ENCODE measurements at places on chromosomes 13 and 19.

DNA sequence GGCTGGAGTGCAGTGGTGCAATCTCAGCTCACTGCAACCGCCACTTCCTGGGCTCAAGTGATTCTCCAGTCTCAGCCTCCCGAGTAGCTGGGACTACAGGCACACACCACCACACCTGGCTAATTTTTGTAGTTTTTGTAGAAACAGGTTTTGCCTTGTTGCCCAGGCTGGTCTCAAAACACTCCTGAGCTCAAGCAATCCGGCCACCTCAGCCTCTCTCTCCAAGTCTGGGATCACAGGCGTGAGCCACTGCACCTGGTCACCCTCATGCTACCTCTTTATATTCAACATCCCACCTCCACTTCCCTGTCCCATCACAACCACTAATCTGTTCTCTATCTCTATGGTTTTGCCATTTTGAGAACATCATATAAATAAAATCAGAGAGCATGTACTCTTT, 155.7 kb downstream of the PTPRS start:
- no peak for DNase-seq

GRCh38 chr19:30457484-30457883, 85.3 kb downstream of the ZNF536 start:
- DNase-seq: no peak

DNA sequence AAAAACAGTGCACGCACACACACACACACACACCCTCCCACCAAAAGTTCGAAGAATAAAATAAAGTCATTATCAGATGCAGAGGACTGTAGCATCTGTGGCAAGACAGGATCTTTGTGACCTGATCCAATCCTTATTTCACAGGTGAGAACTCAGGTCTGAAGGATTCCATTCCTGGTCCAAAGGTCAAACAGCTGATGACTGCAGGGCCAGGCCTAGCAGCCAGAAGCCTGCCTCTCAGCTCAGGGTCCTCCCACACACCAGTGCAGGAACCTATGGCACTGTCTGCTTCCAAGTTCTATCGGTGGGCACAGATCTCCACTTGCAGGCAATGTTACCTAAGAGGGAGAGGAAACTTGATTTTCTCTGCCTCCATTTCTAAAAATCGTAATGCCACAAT, 57.5 kb downstream of the SERP2 start:
- DNase-seq: no peak

DNA sequence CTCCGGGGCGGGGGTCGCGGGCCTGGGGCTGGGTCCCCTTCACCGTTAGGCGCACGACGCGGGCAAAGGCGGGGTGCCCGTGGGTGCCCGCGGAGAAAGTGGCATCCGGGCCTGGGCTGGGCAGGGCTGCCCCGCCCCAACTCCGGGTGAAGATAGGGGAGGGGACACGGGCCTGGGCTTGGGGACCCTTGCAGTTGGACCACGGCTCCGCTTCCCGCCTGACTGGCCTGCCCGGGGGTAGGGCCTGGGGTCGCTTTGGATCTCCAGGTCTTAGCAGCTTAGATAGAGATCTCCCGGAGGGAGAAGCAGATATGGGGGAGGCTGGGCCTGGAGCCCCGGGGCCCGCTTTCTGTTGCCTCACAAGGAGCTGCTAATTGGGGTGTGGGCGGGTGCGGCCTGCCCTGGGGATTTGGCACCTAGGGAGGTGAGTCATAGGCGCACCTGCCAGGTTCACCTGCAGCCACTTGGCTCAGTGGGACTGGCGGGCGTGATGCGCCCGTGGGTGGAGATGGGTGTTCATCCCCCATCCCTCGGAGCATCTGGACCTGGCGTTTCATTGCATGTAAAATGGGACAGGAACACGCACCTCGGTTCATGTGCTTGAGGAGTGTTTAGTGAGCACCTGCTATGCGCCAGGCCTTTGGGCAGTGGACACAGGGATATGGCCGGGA, 585 bp downstream of the MAP1S start:
- peak; percentile 4 for DNase-seq

GRCh38 chr13:112699322-112699918, 9.6 kb downstream of the ATP11A start:
- no peak for DNase-seq

GRCh38 chr13:28718196-28718542, 601 bp downstream of the SLC46A3 start:
- DNase-seq: no peak

DNA sequence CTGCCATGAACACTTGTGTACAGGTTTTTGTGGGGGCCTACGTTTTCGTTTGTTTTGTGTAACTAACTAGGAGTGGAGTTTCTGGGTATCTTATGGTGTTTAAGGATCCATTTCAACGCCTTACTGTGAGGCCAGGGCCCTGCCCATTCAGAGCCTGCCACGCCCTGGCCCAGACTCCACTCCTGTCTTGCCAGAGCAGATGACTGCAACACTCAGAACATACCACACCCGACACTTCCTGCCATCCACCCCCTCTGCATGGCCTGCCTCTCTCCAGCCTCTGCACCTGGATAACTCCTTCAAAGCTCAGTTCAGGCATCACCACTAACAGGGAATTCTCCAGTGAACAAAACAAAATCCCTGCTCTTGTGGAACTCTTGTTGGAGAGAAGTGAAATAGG, 43.2 kb downstream of the RGCC start:
- peak; percentile 30 for DNase-seq

DNA sequence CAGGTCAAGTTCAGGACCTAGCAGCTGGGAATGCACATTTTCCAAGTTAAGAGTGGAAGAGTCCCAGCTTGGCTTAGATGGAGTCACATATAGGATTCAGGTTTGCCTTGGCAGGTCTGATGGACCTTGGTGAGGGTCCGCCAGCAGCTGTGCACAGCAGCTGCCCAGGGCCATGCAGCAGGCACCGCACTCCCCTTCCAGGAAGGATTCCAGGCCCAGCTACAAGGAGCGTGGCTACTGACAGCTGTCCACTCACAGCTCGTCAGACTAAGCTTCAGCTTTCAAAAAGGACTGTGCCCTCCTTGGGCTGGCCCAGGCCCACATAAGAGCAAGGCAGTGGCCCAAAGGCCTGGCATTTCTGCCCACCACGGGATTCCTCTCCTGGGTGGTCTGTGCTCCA, 68.4 kb downstream of the ALOX5AP start:
- DNase-seq: no peak

DNA sequence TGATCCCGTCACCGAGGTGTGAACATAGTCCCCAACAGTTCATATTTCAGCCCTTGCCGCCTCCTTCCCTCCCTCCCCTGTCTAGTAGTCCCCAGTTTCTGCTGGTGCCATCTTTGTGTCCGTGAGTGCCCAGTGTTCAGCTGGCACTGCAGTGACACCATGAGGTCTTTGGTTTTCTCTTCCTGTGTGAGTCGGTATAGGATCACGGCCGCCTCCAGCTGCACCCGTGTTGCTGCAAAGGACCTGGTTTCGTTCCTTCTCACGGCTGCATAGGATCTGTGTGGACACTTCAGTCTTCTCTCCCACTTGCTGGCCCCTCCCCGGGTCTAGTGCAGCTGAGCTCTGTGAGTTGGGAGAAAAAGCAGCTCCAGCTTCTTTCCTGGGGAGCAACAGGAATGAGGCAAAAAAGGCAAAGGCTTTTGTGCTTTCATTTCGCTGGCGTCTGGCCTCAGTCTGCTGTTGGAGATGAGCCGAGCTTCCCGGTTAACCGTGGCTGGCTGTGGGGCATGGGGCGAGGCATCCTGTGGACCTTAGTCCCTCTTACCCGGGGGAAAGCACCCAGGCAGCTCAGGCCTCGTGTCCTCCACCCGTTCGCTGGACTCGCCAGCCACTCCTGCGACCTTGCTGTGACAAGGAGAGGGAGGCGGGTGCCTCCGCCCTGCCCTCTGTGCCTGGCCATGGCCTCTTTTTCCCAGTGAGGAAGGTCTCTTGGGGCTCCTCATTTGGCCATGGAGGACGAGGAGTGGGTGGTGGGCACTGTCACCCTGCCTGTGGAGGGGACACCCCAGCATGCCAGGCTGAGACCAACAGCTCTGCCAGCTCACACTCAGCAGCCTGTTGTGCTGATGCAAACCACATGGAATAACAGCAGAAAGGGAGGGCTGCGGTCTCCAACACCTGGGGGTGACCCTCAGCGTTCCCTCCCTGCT, 196.5 kb downstream of the TEX29 start:
- no peak for DNase-seq

DNA sequence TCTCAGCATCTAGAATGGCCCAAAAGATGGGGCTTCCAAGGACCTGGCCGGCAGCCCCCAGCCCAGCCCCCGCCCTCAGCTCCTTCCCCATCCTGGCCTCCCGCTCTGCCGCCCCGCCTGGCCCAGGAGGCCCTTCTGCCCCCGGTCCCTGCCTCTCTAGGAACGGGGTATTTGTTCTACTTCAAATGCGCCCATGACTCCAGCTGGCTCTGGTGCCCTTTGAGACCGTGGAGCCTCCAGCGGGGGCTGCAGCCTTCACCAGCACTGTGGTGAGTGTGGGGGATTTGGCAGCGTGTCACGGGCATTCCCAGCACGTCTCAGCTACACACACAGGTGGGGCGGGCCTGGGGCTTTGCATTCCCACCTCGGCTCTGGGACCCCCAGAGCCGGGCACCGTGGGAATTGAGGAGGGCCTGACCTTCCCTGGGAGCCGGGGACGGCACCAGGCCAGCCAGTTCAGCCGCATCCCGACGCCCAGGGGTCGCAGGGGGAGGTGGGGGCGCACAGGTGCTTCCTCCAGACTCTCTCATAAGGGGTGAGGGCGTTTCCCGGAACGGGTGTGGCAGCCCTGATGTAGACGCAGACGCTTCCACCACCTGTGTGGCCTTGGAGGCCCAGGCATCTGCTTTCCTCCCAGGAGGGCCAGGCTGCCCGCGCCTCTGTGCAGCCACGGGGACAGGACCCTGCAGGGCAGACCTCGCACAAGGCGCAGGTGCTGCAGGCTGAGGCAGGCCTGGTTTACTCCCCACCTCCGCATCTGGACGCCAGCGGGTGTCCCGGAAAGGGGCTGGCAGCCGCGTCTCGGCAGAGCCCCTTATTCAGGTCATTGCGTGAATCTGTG, 947 bp downstream of the ATP4B start:
- DNase-seq: no peak

GRCh38 chr19:10260141-10260584, 8.1 kb downstream of the MRPL4 start:
- DNase-seq: peak; percentile 62

DNA sequence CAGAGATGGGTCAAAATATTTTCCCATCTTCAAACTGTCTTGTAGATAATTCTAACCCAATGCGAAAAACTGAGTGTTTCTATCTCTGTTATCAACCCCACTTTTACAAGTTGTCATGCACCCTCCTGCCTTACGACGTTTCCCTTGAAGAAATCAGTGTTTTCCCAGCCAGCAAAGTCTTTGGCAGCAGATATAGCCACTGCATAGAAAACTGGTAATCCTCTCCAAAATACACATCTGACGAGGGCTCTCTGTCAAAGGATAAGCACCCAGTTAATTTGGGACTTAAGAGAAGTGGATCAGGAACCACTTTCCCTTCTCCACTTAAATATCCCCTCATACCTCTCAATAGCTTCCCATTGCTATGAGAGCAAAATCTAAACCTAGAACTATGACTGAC, 351.9 kb upstream of the MIR17HG start:
- DNase-seq: no peak

DNA sequence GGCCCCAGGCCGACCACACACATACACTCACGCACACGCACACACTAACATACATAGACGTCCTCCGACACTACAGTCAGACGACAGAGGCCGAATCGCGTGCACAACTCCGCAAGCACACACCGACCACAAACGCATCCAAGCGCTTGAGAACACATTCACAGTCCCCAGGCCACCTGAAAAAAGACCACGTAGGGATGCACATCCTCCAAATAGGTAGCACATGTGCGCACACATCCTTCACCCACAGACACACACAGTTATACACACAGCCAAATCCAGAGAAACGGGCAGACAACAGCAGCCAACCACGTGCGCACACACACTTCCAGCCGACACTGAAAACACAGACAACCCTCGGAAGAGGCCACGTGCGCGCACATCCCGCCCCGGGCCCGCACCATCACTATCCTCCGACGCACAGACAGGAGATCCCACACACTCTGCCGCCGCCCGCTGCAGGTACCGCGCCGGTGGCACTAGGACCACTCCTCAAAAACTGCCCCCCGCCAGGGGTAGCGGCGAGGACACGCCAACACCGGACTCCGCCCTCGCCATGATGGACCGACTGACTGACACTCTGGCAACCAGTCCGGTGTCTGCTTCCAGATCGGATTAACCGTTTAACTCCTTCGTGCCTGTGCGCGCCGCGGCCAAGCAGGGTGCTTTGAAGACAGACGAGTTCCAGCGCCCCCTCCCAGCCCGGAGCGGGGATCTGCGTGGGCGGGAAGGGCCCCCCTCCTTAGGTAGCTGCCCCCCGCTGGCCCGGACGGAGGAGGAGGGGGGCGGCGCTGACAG, 493 bp upstream of the PDE4A start:
- DNase-seq: peak; percentile 49

- no peak for DNase-seq
Observed at GRCh38 chr19:28880735-28881401, 332.1 kb downstream of the UQCRFS1 start.

DNA sequence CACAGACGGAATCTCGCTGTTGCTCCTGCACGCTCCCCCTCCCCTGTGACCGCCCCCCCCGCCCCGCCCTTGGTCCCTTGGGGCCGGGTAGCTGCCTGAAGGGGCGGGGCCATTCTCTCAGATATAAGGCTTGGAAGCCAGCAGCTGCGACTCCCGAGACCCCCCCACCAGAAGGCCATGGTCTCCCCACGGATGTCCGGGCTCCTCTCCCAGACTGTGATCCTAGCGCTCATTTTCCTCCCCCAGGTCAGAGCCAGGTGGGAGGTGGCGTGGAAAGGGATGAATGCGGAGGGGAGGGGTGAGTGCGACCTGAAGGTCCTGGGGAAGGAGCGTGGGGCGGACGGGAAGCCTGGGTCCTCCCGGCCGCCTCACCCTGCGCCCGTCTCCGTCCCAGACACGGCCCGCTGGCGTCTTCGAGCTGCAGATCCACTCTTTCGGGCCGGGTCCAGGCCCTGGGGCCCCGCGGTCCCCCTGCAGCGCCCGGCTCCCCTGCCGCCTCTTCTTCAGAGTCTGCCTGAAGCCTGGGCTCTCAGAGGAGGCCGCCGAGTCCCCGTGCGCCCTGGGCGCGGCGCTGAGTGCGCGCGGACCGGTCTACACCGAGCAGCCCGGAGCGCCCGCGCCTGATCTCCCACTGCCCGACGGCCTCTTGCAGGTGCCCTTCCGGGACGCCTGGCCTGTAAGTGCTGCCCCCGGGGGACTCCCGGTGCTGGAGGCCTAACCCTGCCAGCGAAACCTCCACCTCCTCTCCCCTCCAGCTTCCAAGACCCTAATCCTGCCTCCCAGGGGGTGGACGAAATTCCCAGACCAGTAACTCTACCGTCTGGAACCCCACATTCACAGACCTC, at the start of gene DLL3:
TSS of gene DLL3 (plus strand) at position 150 of the 845 bp plus-strand sequence. CDS start at position 178, 28 bp downstream.
- DNase-seq: no peak

- no peak for DNase-seq
Observed at GRCh38 chr13:25602176-25602575, 230.4 kb downstream of the ATP8A2 start.

GRCh38 chr13:24718192-24718965, 38.2 kb downstream of the ATP12A start:
- no peak for DNase-seq

GRCh38 chr19:55623561-55623960, 805 bp downstream of the ZNF784 start:
- no peak for DNase-seq
